Neural progenitor cell (in vitro differentiated cells): ENCODE measurements at places on chromosomes 6 and 20.

DNA sequence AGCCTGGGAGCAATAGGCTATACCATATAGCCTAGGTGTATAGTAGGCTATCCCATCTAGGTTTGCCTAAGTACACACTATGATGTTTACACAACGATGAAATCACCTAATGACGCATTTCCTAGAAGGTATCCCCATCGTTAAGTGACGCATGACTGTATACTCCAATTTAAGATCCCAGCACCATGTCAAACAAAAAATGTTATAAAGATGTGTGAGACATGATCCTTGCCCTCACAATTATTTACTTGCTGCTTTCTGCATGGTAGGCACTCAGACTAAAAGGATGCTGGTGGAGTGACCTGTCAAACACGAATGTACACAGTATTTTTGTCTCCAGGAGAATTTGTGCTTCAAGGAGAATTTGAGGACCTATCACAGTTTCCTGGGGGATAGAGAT lies 32.3 kb downstream of the SNAP25 start:
- no peaks in the 10 kb centered on the region for H3K27me3 ChIP-seq
- DNase-seq: no peak
- H3K27ac ChIP-seq: no peak overlapping the region
- H3K36me3 ChIP-seq: no peaks in the 10 kb centered on the region
- no peaks in the 10 kb centered on the region for H3K4me1 ChIP-seq

- H3K36me3 ChIP-seq: no peaks in the 10 kb centered on the region
- peaks cover 24% of the 10 kb centered on the region for H3K4me1 ChIP-seq
- H3K27me3 ChIP-seq: peaks cover 8% of the 10 kb centered on the region
Measured at GRCh38 chr6:12293931-12294807, 4.0 kb downstream of the EDN1 start.

DNA sequence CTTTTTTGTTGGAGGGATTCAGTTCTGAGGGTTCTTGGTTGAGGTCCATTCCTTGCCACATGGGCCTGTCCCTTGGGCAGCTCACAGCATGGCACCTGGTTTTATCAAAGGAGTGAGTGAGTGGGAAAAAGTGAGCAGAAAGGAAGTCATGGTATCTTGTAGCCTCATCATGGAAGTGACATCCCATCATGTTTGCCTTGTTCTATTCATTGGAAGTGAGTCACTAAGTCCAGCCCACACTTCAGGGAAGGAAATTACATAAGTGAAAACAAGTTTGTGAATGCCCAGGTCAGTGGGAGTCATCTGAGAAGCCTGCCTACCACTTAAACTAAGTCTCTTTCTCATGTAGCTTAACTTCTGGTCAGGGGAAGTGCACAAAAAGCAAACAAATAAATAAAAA lies 32.8 kb upstream of the ZNFX1 start:
- H3K27ac ChIP-seq: no peak overlapping the region
- H3K36me3 ChIP-seq: no peaks in the 10 kb centered on the region
- H3K4me1 ChIP-seq: no peaks in the 10 kb centered on the region
- no peak overlapping the region for H3K4me3 ChIP-seq

DNA sequence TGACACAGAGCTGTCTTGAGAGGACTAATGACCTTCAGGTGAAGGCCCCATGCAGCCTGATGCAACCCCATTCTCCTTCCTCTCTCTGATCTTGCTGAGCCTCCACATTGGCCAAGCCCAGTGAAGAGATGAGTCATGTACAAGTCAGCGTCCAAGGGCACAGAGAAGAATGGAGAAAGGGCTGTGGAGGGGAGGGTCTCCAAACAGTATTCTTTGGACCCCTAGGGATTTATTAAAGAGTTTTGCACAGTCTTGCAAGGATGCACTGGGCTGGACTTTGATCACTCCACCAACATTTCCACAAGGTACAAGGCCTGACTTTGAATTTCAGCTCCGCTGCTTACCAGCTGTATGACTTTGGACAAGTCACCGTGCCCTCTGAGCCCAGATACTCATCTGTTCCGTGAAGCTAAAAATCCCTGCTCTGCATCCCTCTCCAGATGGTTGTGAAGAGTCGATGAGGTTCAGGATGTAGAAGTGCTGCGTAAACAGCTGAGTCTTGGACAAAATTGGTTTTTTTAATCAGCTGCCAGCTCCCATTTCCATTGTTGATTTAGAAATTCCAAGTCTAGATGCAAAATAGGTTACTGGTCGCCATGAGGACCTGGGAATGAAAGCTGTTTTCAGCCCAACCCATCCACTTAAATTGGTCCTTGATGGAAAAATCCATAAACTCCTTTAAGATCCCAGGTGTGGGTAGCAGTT lies 14.1 kb upstream of the KCNG1 start:
- H3K4me3 ChIP-seq: no peak overlapping the region
- DNase-seq: no peak
- H3K4me1 ChIP-seq: peaks cover 9% of the 10 kb centered on the region
- H3K27me3 ChIP-seq: no peaks in the 10 kb centered on the region
- H3K36me3 ChIP-seq: no peaks in the 10 kb centered on the region

DNA sequence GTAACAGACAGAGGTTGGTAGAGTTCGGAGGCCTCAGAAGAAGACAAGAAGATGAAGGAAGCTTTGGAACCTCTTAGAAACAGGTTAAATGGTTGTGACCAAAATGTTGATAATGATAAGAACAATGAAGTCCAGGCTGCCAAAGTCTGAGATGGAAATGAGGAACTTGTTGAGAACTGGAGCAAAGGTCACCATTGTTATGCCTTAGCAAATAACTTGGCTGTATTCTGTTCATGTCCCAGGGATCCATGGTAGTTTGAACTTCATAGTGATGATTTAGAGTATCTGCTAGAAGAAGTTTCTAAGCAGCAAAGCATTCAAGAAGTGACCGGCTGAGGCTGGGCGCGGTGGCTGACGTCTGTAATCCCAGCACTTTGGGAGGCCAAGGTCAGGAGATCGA lies 11.1 kb upstream of the LSM14B start:
- H3K4me1 ChIP-seq: peaks cover 5% of the 10 kb centered on the region
- H3K27ac ChIP-seq: no peak overlapping the region
- DNase-seq: no peak
- H3K27me3 ChIP-seq: no peaks in the 10 kb centered on the region

DNA sequence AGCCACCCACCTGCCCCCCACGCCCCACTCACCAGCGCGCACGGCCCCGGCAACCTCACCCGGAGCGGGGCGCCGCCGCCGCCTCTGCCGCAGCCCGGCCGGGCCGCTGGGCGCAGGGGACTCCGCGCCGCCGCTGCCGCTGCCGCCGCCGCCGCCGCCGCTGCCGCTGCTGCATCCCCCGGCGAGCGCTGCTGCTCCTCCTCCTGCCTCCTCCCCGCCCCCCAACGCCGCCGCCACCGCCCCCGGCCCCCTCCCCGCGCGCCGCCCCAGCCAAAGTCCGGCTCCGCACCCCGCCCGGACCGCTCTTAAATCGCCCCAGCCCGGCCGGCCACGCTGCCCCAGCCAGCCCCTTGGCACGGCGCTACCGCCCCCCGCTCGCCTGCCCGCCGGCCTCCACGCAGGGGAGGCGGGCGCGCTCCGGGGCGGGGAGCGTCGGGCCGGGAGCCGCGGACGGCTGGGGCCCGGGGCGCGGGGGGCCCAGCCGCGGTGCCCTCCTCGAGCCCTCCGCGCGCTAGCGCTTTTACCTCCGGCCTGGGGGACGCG lies at the start of gene SULF2:
Gene SULF2 (minus strand): TSS at position 171 of the 543 bp plus-strand sequence. CDS start 28,118 bp downstream, outside the sequence.
- peak within 1 kb of the TSS; percentile 73 for H3K4me3 ChIP-seq
- H3K36me3 ChIP-seq: no peaks in the 10 kb centered on the region
- no peak within 1 kb of the TSS for H3K27ac ChIP-seq

DNA sequence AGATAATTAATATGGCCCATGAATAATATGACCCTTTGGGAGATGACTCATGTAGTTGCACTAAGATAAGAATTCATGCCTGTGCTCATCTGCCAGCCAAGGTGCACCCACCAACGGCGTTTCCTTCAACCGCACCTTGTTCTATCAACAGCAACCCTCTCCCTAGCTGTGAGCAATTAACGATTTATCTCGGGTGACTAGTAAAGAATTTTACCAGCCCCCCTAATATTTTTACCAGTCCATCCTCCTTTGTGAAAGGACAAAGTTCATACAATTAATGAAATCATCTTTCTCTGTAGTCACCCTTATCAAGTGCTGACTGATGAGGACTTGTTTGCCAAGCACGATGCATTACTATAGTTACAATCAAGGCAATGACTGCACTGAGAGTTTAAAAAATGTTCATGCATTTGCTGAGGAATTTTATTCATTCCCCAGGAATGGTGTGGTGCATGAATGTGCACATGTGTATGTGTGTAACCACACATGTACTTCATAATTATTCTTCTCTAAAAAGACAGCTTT lies 118.7 kb downstream of the SMOC2 start:
- H3K4me1 ChIP-seq: no peaks in the 10 kb centered on the region
- no peak overlapping the region for H3K27ac ChIP-seq
- peaks cover 3% of the 10 kb centered on the region for H3K27me3 ChIP-seq
- no peak for DNase-seq
- no peak overlapping the region for H3K4me3 ChIP-seq
- H3K36me3 ChIP-seq: no peaks in the 10 kb centered on the region

DNA sequence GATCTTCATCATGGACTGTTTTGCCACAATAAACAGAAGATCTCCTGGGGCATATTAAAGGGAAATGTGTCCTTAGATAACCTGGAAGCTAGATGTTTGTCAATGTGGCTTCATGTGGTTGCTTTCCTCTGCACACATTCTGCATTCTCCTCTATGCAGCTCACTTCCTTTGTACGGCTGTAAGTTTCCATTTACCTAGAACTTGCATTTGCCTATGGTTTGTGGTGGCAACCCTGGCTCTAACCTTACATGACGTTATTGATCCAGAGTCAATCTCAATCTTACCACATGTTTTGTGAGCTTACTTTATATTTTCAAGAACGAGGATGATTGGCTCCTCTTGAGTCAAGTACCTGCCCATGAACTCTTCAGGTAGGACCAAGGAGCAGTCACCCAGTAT lies 863.1 kb downstream of the MAFB start:
- H3K4me1 ChIP-seq: no peaks in the 10 kb centered on the region
- no peak for DNase-seq
- H3K27me3 ChIP-seq: no peaks in the 10 kb centered on the region
- no peak overlapping the region for H3K4me3 ChIP-seq
- no peak overlapping the region for H3K27ac ChIP-seq

DNA sequence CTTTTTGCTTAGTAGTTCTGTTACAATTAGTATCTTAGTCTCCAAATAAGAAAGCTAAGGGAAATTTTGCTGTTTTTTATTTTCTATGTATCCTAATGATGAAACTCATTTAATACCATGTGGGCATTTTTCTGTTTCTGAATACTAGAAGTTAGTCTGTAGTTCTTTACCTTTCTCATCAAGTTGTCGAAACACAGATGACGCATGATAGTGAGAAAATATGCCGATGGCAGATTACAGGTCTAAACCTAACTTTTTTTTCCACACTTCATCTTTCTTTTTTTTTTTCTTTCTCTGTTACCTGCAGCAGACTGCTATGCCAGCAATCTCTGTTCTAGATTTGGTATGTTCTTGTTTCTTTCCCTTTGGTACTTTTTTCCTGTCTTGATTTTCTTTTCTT lies 43.3 kb upstream of the KIF25 start:
- peak overlapping the region; percentile 5 for H3K27ac ChIP-seq
- no peaks in the 10 kb centered on the region for H3K27me3 ChIP-seq
- DNase-seq: no peak
- H3K36me3 ChIP-seq: peaks cover 6% of the 10 kb centered on the region
- H3K4me3 ChIP-seq: no peak overlapping the region

DNA sequence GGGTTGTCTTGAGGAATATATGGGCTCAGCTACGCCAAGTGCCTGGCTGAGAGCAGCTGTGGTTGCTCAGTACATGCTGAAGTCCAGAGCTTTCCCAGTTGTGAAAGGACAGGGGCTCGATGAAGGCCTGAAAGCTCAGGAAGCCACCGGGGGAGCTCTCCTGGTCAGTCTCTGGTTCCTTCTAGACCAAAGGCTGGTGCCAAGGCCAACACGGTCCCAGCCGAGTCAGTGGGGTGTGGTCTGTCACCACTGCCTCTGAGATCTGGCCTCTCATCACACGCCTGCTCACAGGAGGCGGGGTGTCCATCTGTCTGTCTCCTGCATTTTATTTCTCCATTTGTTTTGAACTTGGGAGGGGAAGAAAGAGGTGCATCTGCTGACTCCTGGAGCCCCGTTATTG lies 4.9 kb upstream of the FAM83C start:
- no peaks in the 10 kb centered on the region for H3K27me3 ChIP-seq
- no peak overlapping the region for H3K27ac ChIP-seq
- DNase-seq: no peak
- H3K4me3 ChIP-seq: no peak overlapping the region
- H3K4me1 ChIP-seq: no peaks in the 10 kb centered on the region

GRCh38 chr6:71527886-71528285 lies 239.3 kb downstream of the OGFRL1 start:
- H3K4me3 ChIP-seq: no peak overlapping the region
- no peaks in the 10 kb centered on the region for H3K36me3 ChIP-seq
- no peaks in the 10 kb centered on the region for H3K4me1 ChIP-seq
- H3K27ac ChIP-seq: no peak overlapping the region
- DNase-seq: no peak

DNA sequence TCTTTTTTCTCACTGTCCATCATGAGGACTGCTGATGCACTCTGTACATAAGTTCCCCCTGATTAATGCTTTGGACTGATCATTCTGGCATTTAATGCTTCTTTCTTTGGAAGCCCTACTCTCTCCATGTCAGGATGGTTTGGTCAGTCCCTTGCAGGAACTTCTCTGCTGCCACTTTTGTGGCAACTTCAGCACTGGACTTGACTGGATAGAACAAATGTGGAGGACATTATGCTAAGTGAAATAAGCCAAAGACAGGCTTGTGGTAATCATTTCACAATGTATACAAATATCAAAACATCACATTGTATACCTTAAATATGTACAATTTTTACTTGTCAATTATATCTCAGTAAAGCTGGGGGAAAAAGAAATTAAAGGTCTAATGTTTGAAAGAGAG lies 12.2 kb upstream of the BRPF3 start:
- H3K4me1 ChIP-seq: no peaks in the 10 kb centered on the region
- no peak overlapping the region for H3K4me3 ChIP-seq
- DNase-seq: no peak
- H3K27me3 ChIP-seq: no peaks in the 10 kb centered on the region
- no peaks in the 10 kb centered on the region for H3K36me3 ChIP-seq

GRCh38 chr6:134233180-134233955 lies 84.5 kb downstream of the SGK1 start:
- H3K27ac ChIP-seq: no peak overlapping the region
- H3K4me3 ChIP-seq: no peak overlapping the region
- no peaks in the 10 kb centered on the region for H3K4me1 ChIP-seq
